Kasumi-1 (cell line): ENCODE measurements at places on chromosomes 3 and 15.

DNA sequence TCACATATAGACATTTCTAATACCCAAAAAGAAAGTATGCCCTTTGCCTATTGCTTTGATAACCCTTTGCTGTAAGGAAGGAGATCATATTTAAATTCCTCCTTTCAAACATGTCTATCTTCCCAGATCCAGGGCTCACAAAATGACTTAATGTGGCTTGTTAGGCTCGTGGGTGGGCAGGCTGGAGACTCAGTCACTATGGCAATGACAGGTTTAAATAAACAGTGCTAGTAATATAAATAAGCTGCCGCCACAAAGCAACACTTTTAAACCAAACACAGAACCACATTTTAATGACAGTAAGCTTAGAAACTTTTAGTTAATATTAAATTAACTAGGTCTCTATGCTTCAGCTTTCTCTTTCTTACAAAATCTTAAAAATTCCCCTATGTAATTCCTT, 616.0 kb upstream of the NAALADL2 start:
- DNase-seq, result no peak

- DNase-seq, result no peak
Observed at GRCh38 chr3:38085311-38085942, 46.4 kb downstream of the DLEC1 start.

- DNase-seq, result peak; percentile 9
Observed at GRCh38 chr3:146747928-146748327, 142.8 kb upstream of the PLSCR5 start.

GRCh38 chr15:79068790-79069189, 21.8 kb downstream of the RASGRF1 start:
- no peak for DNase-seq

- DNase-seq, result no peak
Observed at GRCh38 chr3:63926309-63926708, 14.1 kb upstream of the SCAANT1 start.

GRCh38 chr3:113166719-113167492, 44.5 kb upstream of the BOC start:
- no peak for DNase-seq

DNA sequence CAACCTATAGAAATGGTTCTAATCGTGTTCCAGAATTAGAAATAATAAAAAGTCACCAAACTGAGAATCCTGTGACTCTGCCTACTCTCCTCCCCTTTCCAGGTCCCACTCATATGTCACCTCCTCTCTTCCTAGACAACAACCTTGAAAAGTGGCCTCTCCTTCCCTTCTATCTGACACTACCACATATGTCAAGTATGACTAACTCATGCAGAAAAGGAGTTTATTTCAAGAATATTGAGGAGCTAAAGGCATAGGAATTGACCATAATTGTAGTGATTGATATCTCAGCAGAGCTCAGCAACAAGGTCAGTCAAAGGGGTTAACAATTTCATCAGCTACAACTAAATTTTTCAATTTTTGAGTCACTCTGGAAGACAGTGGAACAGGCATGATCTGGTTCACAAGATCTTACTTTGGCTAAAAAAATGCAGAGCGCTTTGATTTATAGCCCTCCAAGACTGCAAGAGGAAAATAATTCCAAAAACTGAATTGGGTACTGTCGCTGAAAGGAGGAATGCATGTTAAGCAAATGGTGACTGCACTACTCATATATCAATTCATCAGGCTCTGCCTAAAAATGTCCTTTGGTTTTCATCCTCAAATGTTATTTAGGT, 160.6 kb upstream of the ARHGEF26 start:
- no peak for DNase-seq

- no peak for DNase-seq
Observed at GRCh38 chr15:89123181-89123525, 34.9 kb downstream of the ABHD2 start.

DNA sequence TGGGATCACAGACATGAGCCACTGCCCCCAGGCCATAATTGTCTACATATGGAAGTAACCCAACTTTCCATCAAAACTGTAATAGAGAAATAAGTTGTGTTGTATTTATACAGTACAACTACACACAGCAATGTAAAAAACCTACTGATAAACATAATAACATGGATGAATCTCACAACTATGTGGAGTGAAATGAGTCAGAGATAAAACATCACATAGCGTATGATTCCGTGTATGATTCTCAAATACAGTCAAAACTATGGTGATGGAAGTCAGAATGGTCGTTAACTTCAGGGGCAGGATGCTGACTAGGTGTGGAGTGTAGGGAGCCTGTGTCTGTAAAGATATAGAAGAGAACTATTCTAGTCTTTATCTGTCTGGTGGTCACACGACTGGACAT, 332.7 kb upstream of the SLCO3A1 start:
- no peak for DNase-seq

GRCh38 chr15:62841269-62841628, 201.3 kb upstream of the TPM1 start:
- DNase-seq, result no peak

DNA sequence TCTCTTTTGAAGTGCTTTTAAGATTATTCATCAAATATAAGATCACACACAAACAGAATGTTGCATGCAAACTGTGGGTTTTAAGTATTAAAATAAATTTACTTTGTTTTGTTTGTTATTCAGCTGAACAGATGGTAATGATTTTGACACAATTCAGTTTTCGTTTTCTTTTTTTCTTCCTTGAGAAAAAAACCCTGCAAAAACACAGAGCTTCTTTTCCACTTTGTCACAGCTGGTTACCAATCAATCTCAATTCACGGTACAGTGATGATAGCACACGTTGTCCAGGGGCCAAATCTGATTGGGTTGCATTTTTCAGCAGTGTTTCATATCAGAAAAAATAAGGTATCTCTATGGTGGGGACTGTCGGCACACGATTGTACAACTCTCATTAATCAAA, 473.6 kb downstream of the ROBO2 start:
- DNase-seq, result no peak

GRCh38 chr15:43056696-43057095, 49.1 kb downstream of the UBR1 start:
- no peak for DNase-seq

DNA sequence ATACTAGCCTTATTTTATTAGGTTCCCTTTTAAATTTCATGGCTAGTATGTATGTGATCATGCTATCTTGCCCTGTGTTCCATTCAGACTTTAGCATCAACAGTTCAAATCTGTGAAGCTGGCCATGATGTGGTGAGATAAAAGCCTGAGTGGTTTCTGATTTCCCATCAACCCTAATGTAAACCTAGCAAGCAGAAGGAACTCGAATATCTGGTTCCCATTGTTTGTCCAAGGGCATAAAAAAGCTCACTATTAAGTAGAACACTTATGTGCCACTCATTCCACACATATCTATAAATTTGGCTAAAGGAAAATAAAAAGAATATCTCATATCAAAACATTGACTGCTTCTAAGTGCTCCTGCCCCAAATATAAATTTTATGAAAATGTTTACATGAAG, 311.7 kb downstream of the CADM2 start:
- DNase-seq, result no peak

- DNase-seq, result peak; percentile 30
Observed at GRCh38 chr15:92068121-92068520, 214.6 kb downstream of the SLCO3A1 start.

DNA sequence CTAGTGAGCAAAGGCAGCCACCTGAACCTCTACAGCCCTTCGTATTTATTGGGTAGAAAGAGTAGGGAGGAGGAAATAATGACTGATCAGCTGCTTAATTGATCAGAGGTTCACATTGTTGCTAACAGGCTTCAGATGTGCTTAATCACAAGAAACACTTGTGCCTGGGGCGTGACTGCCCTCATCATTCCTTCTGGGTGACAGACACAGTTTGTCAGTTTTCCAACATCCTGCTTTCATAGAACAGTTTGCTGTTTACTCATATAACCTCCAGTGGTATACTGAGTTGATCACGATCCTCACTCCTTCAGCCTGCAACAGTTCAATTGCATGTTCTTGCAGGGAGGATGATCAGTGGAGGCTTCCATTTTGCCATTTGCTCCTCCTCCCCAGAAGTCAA, 13.6 kb upstream of the CASR start:
- DNase-seq, result no peak

DNA sequence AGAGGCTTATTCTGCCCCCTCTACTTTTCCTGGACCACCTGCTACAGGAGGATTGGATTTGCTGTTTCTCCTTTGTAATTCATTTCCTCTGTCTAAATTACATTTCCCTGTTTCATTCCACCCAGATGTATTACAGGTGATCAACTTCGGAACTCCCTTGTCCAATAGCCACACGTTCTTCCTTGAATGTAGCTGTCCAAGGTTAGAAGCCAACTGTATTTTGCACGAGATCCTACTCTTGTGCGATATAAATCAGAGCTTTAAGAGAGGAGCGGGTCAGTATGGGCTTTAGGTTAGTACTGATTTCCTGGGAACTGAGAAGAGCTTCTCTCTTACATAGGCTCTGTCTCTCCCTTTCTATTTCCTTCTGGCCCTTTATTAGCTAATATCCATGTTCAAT, 20.5 kb downstream of the GJD2 start:
- no peak for DNase-seq

DNA sequence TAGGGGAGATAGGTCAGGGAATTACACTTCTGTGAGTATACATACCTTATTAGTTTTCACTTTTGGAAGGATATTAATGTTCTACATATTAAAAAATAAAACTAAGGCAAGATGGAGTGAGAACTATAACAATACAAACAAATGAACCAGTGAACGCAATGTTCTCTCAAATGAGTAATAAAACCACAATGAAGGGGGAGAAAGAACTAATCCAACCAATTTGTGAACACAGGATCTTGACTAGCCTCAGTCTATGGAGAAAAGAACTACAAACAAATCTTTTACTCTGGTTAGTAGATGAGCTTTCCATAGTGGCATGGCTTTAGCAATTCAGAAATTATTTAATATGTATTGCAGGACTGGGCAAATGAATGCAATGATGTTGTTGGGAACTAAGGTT, 26.9 kb upstream of the ATOSA start:
- DNase-seq, result no peak

GRCh38 chr3:55617385-55617784, 130.3 kb upstream of the WNT5A start:
- DNase-seq, result no peak

DNA sequence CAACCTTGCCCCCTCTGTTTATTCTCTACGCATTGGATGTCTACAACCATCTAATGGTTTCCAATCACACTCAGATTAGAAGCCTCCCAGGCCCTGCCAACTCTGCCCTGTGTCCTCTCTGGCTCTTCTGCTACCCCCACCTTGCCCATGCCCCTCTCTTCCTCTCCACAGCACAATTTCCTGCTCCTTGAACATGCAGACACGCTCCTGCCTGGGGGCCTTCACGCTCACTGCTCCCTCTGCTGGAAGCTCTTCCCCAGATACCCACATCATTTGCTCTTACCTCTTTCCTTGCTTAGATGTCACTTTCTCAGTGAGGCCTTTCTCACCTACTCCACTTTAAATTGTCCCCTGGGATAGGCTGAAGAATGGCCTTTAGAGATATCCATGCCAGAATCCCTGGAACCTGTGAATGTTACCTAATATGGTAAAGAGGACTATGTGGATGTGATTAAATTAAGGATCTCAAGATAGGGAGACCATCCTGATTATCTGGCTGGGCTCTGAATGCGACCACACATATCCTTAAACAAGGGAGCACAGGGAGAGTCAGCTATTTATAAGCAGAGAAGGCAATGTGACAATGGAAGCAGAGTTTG, 9.9 kb downstream of the KY start:
- DNase-seq, result peak; percentile 86

GRCh38 chr3:156209631-156210335, 89.4 kb downstream of the KCNAB1 start:
- no peak for DNase-seq

DNA sequence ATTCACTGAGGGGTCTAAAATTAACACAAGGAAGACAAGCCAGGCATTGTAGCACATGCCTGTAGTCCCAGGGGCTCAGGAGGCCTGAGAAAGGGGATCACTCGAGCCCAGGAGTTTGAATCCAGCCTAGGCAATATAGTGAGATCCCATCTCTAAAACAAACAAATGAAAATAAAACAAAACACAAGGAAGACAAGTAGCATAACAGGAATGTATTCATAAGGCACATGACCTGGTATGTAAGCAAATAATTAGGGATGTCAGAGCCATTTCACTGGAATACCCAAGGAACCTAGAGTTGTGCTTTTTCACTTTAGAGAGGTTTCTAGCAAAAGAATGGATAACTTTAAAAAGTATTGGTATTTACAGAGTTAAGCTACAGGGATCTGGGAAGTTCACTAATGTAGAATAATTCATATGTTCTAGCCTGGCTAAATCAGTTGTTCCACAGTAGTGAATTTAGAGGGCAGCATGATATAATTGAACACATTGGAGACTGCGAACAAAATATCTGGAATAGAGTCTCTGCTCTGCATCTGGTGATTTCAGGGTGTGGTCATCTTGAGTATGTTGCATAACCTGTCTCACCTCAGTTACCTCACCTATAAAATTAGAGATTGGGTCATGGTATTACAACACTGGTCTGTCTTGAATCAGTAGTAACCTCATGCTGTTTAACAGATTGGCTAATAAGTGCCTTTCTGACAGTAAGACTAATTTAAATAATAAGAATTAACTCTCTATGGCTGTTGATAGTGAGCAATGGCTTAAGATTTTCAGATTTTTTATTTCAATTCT, 9.3 kb downstream of the GRAMD1C start:
- DNase-seq, result no peak

GRCh38 chr3:171328419-171329082, 131.7 kb downstream of the TNIK start:
- peak; percentile 77 for DNase-seq

GRCh38 chr15:58387130-58387529, 44.7 kb upstream of the LIPC start:
- no peak for DNase-seq

DNA sequence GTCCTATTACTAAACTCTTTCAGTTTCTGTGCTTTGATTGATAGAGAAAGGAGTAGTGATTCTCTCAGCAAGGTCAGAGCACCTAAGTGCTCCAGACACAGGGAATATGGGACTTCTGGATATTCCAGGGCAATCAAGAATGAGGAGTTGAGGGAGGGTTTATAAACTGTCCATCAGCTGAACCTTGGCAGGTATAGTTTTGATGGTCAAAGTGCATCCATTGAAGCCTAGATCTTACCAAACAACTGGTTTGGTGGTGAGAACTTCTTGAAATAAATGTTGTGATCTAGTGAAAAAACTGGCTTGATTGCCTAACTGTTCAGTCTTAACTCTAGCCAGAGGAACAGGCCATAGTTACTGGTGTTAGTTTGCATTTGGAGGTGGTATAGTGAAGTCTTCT, 207.0 kb upstream of the ONECUT1 start:
- no peak for DNase-seq
